ENCODE measurements at places on chromosomes 7 and 10.

DNA sequence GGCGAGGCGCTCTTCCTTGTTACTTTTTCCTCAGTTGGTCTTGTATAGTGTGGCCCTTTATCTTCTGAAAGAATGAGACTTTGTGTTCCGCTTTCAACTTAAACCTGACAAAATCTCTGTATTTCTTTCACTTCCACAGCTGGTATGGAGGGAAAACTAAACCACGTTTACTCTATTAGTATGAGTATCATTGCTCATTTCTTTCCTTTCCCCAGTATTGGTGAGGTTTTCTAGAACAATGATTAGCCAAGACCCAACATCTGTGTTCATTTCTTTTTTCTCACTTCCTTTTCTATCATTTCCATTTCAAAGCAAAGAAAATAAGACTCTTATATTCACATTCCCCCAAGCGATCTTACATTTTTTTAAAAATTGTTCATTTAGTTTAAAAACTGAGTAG, 165.3 kb downstream of the PAXIP1 start:
- no peak for DNase-seq

DNA sequence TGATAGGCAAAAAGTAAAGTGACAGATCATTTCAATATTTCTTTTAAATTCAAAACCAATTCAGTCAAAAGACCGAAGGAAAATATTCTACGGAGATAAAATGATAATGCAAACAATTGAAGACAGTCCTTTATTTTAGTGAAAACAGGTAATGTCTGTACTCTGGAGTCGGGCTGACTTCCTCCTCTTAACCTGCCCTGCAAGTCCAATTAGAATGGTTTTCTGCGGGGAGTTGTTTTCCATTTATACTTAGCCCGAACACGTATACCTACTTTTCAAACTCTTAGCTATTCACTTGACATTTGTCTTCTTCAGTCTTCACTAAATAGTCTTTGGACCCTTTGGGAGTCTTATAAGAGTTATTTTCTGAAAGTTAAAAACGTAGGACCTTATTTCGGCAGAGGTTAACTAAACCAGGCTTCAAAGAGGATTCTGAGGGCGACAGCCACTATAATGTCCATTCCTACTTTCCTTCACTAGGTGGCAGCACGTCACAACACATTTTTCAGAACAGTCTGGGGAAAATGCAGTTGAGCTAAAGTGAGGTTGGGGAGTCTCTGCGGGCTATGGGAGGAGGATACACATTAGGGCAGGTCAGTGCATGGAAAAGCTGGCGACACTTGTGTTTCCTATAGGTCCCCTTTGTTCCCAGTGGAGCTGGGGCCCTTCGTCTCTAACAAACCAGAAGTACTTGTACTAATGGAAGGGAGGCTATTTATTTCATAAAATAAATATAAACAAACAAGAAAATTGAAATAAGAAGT, 472.0 kb downstream of the KCNMA1 start:
- peak; percentile 73 for DNase-seq

DNA sequence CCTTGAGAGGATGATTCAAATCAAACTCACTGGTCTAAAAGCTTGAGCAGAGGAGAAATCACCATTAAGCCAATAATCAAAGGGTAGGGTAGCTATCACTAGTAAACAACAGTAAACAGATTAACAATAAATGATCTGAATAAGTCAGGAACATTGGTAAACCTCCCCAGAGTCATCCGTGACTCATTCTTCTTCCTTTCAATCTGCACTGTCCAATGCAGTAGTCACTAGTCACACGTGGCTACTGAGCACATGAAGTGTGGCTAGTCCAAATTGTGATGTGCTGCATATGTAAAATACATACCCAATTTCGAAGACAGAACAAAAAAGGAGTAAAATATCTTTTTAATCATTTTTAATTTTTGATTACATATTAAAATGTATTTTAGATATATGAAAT, 64.0 kb downstream of the ERCC6 start:
- no peak for DNase-seq

GRCh38 chr7:74057987-74058386, 25.6 kb upstream of the LIMK1 start:
- DNase-seq: no peak

GRCh38 chr7:65489260-65489767, 115.7 kb downstream of the ZNF92 start:
- no peak for DNase-seq

DNA sequence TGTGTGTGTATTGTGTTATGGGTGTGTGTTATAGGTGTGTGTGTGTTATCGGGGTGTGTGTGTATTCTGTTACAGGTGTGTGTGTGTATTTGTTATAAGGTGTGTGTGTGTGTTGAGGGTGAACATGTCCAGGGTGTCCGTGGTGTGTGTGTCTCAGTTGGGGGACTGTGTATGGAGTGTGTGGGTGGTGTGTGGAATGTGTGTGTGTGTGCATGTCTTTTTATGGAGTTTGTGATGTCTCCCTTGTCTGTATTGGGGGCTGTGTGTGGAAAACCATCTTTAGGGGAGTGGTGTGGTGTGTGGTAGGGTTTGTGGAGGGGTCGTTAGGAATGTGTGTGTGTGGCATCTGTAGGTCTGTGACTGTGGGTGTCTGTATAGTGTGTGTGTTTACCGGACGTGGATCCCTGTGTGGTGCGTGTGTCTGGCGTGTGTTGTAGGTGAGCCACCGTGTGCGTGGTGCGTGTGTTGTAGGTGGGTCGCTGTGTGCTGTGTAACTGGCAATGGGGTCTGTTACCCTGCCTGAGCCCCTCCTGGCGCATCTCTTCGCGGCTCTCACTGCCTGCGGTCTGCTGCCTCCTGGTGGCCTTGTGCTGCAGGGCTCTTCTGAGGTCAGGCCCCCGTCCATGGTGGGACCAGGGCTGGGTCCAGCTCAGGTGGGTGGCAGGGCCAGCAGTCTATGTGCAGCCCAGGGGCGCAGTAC, 61.7 kb downstream of the PALD1 start:
- DNase-seq: no peak

- no peak for DNase-seq
Measured at GRCh38 chr10:17244700-17245365, 16.8 kb downstream of the VIM start.

DNA sequence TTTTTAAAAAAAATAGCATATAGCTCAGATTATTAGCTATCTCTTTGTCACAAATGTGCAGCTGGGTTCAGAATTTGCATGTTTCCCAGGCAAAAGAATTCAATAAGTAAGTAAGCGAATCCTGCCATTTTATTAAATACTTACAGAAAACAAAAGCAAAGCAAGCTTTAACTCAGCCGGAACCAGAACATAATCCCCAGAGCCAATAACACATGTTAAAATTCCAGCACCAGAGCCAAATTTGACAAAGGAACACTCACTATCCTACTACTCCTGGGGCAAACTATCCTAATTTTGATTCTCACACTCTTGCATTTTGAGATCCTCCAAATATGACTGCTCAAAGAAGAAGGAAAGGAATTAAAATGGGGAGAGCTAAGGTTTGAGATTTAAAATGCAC, 32.6 kb downstream of the LRRTM3 start:
- DNase-seq: no peak

GRCh38 chr7:138278601-138279000, 181.5 kb upstream of the TRIM24 start:
- no peak for DNase-seq

GRCh38 chr10:121873236-121873635, 54.6 kb downstream of the ATE1 start:
- no peak for DNase-seq

- DNase-seq: no peak
Measured at GRCh38 chr10:131769571-131770410, 131.0 kb upstream of the PPP2R2D start.

All from NCI-H2081 (cell line).